ENCODE measurements at places on chromosomes 3 and 15. TPM values are rescaled to one million over a fixed set of nuclear protein-coding genes. Genes with fewer than 3 reads are reported as not detected.

Gene LRRC15
- 0.28 TPM for total RNA-seq

DNA sequence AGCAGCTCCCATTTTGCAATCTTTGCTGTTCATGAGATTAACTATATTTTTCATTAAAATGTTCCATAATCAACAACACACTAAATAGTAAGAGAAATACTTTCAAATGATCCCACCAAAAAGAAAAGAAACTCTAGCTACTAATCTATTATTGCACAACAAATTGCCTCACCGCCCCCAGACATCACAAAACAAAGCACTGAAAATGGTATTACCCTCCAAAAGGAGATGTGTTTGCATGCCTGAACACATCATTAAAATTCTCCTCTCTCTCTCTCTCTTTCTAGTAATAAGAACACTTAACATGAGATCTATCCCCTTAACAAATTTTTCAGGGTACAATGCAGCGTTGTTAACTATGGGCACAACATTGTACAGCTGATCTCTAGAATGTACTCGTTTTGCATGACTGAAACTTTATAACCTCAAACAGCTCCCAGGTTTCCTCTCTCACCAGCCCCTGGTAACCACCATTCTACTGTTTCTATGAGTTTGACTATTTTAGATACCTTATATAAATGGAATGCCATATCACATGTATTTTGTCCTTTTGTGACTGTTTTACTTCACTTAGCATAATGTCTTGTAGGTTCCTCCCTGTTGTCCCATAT lies 33.1 kb downstream of the WNT5A start:
- no peaks in the 10 kb centered on the region for H3K27me3 ChIP-seq
- H3K27ac ChIP-seq, result no peak overlapping the region
- no peaks in the 10 kb centered on the region for H3K4me1 ChIP-seq
- H3K36me3 ChIP-seq, result no peaks in the 10 kb centered on the region
- H3K4me3 ChIP-seq, result no peak overlapping the region
- no peak for DNase-seq

Gene DUOX1
- 0.31 TPM for total RNA-seq

DNA sequence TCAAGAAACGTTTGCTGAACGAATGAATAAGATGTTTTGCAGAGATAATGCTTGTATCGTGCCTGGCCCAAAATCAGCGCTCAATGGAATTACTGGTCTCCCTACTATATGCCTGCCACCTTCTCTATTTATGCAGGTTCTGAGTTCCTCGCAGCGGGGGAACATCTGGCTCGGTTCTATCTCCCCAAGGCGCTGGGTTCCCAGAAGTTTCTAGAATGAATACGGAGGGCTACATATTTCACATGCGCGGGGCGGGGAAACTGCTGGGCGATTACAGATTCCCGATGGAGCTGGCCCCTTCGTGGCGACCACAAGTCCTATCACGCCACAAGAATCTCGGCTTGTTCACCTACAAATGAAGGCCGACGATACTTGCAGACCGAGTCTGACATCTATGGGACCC lies 411 bp upstream of the EIF2B5 start:
- peak overlapping the region; percentile 98 for H3K27ac ChIP-seq
- peaks cover 9% of the 10 kb centered on the region for H3K36me3 ChIP-seq
- DNase-seq, result no peak
- H3K4me1 ChIP-seq, result peaks cover 12% of the 10 kb centered on the region
- no peaks in the 10 kb centered on the region for H3K27me3 ChIP-seq

DNA sequence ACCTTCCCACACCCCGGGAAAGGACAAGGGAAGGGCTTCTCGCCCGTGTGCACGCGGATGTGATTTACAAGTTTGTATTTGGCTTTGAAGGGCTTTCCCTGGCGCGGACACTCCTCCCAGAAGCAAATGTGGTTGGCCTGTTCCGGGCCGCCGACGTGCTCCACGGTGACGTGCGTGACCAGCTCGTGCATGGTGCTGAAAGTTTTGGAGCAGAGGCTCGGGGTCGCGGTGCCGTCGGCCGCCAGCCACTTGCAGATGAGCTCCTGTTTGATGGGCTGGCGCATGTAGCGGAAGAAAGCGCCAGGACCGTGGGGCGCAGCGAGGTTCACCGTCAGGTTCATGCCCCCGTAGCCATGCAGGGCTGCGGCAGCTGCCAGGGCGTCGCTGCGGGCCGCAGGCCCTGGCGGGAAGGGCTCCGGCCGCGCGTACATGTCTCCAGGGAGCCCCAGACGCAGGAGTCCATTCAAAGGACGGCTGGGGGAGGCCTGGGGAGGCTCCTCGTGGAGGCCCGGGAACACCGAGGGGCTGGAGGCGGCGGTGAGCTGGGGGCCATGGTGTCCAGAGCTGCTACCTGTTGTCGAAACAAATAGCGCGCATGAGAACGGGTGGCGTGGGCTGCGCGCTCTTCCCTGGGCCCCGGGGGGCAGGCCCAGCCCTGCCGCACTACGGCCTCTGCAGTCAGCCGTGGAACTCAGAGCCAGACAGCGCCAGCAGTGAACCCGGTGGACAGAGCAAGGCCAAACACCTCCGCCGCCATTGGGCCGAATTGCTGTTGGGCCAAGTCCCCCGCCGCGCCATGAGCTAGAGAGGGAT lies 10.2 kb downstream of the ZIC4 start:
- no peak overlapping the region for H3K27ac ChIP-seq
- H3K36me3 ChIP-seq, result no peaks in the 10 kb centered on the region
- H3K4me1 ChIP-seq, result no peaks in the 10 kb centered on the region
- no peaks in the 10 kb centered on the region for H3K27me3 ChIP-seq

DNA sequence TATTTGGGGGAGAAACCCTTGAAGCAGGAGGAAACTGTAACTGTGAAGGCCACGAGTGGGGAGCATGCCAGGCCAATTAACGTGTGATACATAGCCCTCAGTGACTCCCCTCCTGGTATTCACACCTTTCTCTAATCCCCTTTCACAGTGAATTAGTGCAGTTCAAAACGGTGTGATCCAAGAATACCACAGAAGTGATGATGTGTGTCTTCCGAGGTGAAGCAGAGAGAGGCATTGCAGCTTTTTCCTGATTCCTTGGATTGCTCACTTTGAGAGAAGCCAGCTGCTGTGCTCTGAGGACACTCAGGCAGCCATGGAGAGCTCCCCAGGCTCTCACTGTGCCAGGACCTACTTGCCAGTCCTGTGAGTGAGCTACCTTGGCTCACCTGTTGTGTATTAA lies 17.3 kb downstream of the NIPA2 start:
- DNase-seq, result no peak
- peaks cover 28% of the 10 kb centered on the region for H3K36me3 ChIP-seq
- no peaks in the 10 kb centered on the region for H3K27me3 ChIP-seq
- H3K4me3 ChIP-seq, result no peak overlapping the region

DNA sequence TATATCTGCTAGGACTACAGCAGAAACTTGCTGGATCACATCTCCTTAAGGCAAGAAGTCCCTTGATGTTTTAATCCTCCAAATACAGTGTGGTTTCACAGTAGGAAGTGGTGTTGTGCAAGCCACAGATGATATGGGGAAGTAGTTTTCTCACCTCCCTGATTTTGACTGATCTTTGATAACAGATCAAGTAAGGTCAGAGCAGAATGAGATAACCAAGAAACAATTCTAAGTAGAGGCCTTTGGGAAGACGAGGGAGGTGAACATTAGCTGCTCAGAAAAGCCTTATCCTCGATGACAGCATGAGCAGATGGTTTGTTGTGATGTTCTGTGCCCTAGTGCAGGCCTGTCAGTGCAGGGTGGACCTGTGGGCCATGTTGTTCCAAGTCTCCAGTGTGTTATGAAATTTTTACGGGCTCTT lies 61.3 kb downstream of the RIOX2 start:
- no peak for DNase-seq
- H3K27me3 ChIP-seq, result no peaks in the 10 kb centered on the region
- no peak overlapping the region for H3K4me3 ChIP-seq
- no peaks in the 10 kb centered on the region for H3K36me3 ChIP-seq

DNA sequence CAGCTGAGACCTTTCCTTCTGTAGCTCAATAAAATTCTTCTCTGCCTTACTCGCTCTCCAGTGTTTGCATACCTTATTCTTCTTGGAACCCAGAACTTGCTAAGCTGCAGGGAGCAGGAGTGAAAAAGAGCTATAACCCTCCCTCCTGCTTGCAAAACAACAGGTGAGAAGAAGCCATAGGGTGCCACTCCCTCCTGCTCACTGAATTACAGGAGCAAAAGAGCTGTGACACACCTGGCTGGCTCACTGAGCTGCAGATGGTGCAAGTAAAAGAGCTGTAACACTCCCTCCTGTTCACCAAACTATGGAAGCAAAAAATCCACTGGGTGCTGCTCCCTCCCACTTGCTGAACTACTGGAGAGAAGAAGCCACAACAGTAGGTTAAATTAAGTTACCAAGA lies 44.2 kb upstream of the C2CD4B start:
- H3K36me3 ChIP-seq, result no peaks in the 10 kb centered on the region
- no peaks in the 10 kb centered on the region for H3K27me3 ChIP-seq
- no peak overlapping the region for H3K27ac ChIP-seq
- no peak overlapping the region for H3K4me3 ChIP-seq
- no peaks in the 10 kb centered on the region for H3K4me1 ChIP-seq

Gene ACOX2
- 3.2 TPM for total RNA-seq

GRCh38 chr3:129618901-129619671 lies 12.6 kb upstream of the PLXND1 start:
- DNase-seq, result no peak
- H3K4me3 ChIP-seq, result no peak overlapping the region
- no peaks in the 10 kb centered on the region for H3K36me3 ChIP-seq
- no peaks in the 10 kb centered on the region for H3K27me3 ChIP-seq
- peaks cover 25% of the 10 kb centered on the region for H3K4me1 ChIP-seq

DNA sequence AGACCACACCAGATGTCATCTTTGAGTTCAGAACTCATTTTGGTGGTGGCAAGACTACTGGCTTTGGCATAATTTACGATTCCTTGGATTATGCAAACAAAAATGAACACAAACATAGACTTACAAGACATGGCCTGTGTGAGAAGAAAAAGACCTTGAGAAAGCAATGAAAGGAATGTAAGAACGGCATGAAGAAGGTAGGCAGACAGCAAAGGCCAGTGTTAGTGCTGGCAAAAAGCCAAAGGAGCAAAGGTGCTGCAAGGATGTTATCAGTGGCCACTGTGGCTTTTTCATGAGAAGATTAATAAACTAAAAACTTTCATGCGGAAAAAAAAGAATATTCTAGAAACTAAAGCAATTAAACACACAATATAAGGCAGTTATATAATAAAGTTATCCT lies 21.9 kb downstream of the AAGAB start:
- H3K27me3 ChIP-seq, result no peaks in the 10 kb centered on the region
- peaks cover 28% of the 10 kb centered on the region for H3K36me3 ChIP-seq
- no peaks in the 10 kb centered on the region for H3K4me1 ChIP-seq
- no peak overlapping the region for H3K4me3 ChIP-seq

GRCh38 chr3:38640661-38641452 lies 8.6 kb downstream of the SCN5A start:
- no peaks in the 10 kb centered on the region for H3K36me3 ChIP-seq
- H3K4me1 ChIP-seq, result no peaks in the 10 kb centered on the region
- H3K27me3 ChIP-seq, result no peaks in the 10 kb centered on the region
- H3K27ac ChIP-seq, result no peak overlapping the region
- no peak for DNase-seq

DNA sequence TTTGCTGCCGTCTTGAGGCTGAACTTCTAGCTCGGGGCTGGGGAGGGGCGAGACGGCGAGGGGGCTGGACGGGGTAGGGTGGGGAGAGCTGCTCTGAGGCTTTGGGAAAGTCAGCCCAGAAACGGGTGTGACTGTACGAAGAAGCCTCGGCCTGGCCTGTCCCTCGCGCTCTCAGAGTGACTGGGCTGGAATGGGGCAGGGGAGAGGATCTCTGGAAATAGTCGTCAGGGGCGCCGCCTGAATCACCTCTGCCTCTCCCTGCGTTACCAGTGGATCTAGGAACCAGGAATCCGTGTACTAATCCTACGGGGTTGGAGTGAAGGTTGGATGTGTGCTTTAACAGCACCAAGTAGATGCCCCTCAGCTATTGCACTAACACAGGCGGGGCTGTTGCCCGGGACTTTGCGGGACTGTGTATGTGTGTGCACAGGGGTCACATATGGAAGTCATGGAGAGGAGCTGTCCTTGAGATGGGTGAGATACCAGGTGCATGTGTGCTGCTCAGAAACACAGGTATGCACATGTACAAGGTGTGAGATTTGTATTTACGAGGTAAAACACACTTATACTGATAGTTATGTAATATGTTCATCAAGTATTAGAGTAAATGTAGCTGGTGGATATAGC lies 591 bp downstream of the FOXL2NB start:
- no peaks in the 10 kb centered on the region for H3K36me3 ChIP-seq
- peaks cover 39% of the 10 kb centered on the region for H3K4me1 ChIP-seq
- H3K4me3 ChIP-seq, result peak overlapping the region; percentile 69

Gene CTSH
- 178 TPM for total RNA-seq

GRCh38 chr15:76084256-76084655 lies 24.5 kb downstream of the TMEM266 start:
- no peaks in the 10 kb centered on the region for H3K36me3 ChIP-seq
- DNase-seq, result no peak
- H3K4me3 ChIP-seq, result no peak overlapping the region
- no peaks in the 10 kb centered on the region for H3K4me1 ChIP-seq
- H3K27ac ChIP-seq, result no peak overlapping the region

- H3K4me3 ChIP-seq, result no peak overlapping the region
- H3K27me3 ChIP-seq, result no peaks in the 10 kb centered on the region
- no peaks in the 10 kb centered on the region for H3K4me1 ChIP-seq
- no peaks in the 10 kb centered on the region for H3K36me3 ChIP-seq
- no peak for DNase-seq
Measured at GRCh38 chr15:35256551-35256950, 171.5 kb upstream of the NANOGP8 start.

DNA sequence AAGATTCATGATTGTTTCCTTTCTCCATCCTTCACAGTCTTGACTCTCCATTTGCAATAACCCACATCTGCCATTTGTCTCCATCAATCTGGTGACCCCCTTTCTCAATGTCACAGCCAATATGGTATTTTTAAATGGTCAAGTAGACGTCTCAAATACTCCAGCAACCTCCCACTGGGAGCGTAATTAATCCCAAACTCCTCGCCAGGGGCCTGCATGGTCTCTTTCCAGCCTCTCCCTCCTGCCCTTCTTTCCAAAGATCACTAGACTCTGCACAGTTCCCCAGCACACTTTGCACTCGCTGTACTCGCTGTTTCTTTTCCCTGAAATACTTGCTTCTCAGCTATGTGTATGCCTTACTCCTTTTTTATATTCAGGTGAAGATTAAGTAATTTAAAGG lies 115.3 kb downstream of the PLCH1 start:
- H3K4me1 ChIP-seq, result no peaks in the 10 kb centered on the region
- no peak for DNase-seq
- H3K36me3 ChIP-seq, result no peaks in the 10 kb centered on the region
- no peak overlapping the region for H3K4me3 ChIP-seq

DNA sequence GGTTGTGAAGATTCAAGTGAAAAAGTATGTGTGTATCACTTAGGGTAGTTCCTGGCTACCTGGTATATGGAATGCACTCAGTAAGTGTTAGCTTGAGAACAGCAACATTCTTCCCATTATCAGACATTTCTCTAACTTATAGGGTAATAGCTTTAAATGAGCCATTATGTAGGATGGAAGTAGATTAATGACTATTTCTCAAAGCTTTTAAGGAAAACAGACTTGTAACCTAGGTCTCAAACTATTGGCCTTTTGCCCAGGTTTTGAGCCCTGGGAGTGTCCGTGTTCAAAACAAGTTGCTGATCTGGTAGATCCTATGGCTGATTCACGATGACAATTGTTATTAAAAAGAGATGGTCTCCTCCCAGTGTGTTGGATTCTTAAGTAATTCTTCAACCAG lies 129.1 kb upstream of the UMPS start:
- peaks cover 12% of the 10 kb centered on the region for H3K27me3 ChIP-seq
- no peak for DNase-seq
- H3K4me3 ChIP-seq, result no peak overlapping the region
- H3K4me1 ChIP-seq, result no peaks in the 10 kb centered on the region
- H3K27ac ChIP-seq, result no peak overlapping the region

Gene SNTN
- not detected for total RNA-seq

- DNase-seq, result no peak
- no peak overlapping the region for H3K4me3 ChIP-seq
- no peaks in the 10 kb centered on the region for H3K36me3 ChIP-seq
- peak overlapping the region; percentile 97 for H3K27ac ChIP-seq
Measured at GRCh38 chr3:156818890-156819289, 7.3 kb upstream of the LEKR1 start.
